ENCODE measurements at places on chromosomes 13 and 19.

- peaks cover 8% of the 10 kb centered on the region for H3K4me1 ChIP-seq
- no peak overlapping the region for H3K27ac ChIP-seq
- peaks cover 41% of the 10 kb centered on the region for H3K27me3 ChIP-seq
- H3K4me3 ChIP-seq = no peak overlapping the region
- peaks cover 2% of the 10 kb centered on the region for H3K36me3 ChIP-seq
Observed at GRCh38 chr13:20126541-20127261, 34.2 kb downstream of the GJA3 start.

DNA sequence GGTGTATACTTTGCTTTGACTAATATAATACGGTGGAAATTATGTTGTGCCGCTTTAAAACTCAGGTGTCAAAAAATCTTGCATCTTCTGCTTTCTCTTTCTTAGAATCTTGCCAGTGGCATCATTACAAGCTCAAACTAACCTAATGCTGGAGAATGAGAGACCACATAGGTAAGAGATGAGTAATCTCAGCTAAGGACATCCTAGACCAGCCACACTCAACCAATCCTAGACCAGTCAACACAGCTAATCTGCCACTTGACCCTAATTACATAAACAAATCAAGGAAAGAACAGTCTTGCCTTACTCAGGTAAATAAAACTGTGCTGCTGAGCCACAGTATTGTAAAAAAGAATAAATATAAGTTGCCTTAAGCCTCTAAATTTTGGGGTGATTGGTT lies 1323.9 kb upstream of the SPRY2 start:
- no peaks in the 10 kb centered on the region for H3K36me3 ChIP-seq
- no peaks in the 10 kb centered on the region for H3K27me3 ChIP-seq
- H3K27ac ChIP-seq = no peak overlapping the region
- H3K4me3 ChIP-seq = no peak overlapping the region
- no peak for DNase-seq
- no peaks in the 10 kb centered on the region for H3K4me1 ChIP-seq

DNA sequence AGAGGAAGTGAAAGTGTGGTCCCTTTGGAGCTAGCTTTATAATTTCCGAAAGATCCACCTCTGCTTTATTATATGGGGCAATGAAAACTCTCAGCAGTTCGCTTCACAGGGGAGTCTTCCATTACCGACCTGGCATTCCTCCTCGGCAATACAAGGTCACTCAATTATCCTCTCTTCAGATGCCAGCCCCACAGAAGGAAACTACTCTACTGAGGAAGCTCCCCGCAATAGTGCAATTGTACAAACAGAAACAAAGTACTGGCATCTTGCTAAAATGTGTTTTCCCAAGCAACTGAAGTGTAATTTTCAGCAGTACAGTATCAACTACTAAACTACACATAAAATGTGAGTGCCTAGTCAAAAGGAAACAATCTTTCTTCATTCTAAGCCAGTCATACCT lies 702.0 kb downstream of the PCDH9 start:
- no peaks in the 10 kb centered on the region for H3K36me3 ChIP-seq
- no peaks in the 10 kb centered on the region for H3K27me3 ChIP-seq
- no peak for DNase-seq

GRCh38 chr13:39020853-39021462 lies 16.9 kb downstream of the PROSER1 start:
- no peaks in the 10 kb centered on the region for H3K27me3 ChIP-seq
- no peak overlapping the region for H3K4me3 ChIP-seq
- H3K27ac ChIP-seq = no peak overlapping the region
- peaks cover 56% of the 10 kb centered on the region for H3K36me3 ChIP-seq
- no peak for DNase-seq

DNA sequence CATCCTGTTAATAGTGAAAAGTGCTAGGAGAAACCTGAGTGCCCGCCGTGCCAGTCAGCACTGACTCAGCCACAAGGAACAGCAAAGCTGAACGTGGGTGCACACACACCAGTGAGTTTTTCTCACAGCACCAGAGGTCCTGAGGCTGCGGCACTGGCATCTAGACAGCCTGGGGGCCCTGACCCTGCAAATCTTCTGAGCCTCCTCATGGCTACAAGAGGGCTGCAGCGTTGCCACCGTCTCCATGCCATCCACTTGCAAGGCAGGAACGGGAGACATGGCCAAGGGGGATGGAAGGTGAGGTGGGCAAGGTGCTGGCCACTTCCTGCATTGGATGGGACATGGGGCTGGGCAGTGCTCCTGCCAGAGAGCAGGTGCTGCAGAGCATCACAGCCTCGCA lies 211.2 kb upstream of the SOX1 start:
- no peaks in the 10 kb centered on the region for H3K36me3 ChIP-seq
- H3K4me1 ChIP-seq = no peaks in the 10 kb centered on the region
- no peak overlapping the region for H3K4me3 ChIP-seq
- DNase-seq = no peak
- no peak overlapping the region for H3K27ac ChIP-seq
